ENCODE measurements at places on chromosomes 12 and 14.

GRCh38 chr12:53166837-53167236, 13.7 kb upstream of the ZNF740 start:
- DNase-seq: no peak

- DNase-seq: peak; percentile 62
Measured at GRCh38 chr12:65823513-65824375, 539 bp upstream of the HMGA2 start.

DNA sequence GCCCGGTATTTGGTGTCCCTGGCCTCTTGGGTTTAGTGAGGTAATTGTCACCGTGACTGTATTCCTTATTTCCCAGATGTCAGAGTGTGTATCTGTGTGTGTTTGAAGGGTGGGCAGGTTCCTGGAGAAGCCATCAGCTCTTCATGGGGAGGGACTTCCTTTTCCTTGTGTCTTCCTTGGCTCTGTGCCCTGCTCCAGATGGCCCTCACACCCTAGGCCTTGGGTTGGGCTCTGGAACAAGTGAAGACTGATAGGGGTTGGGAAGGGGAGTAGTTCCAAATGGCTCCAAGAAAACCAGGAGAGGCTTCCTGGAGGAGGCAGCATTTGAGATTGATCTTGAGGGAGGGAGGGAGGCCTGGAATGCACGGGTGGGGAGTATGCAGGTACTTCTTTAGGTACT, 43.8 kb upstream of the PRIMA1 start:
- no peak for DNase-seq

GRCh38 chr14:74368441-74368840, 20.2 kb downstream of the VRTN start:
- no peak for DNase-seq

DNA sequence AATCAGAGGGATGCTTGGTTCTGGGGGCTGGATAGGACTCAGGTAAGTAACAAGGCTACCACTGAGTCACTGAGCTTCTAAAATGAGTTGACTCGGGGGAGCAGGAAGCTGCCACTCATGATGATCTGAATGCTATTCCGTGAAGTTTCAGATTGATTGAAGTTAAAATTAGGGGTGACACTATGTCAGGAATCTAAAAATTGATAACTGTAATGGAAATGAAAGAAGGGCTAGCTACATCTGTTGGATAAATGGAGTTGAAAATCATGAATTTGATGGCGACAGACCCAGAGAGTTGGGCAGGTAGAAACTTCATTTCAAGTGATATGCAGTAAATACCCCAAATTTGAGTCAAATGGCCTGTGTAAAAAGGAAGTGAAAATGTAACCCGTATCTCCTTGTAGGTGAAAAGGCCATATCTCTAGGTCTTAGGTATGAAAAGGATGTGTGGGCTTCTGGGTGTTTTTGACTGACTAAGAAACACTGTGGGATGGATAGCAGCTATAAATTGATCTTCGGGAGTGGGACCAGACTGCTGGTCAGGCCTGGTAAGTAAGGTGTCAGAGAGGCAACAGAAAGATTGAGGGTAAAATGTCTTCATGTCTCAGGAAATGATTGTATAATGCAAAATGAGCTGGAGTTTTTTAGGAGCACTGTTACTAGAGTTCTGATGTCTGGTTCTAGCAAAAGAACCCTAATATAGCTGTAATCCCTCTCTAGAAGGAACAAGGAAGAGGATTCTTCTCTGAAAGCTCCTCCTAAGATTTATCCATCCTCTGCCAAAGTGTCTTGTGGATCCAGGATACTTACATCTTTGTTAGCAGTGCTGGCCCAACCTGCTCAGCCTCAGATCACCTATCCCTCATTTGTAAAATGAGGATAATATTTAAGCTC, 57.3 kb downstream of the DAD1 start:
- no peak for DNase-seq

DNA sequence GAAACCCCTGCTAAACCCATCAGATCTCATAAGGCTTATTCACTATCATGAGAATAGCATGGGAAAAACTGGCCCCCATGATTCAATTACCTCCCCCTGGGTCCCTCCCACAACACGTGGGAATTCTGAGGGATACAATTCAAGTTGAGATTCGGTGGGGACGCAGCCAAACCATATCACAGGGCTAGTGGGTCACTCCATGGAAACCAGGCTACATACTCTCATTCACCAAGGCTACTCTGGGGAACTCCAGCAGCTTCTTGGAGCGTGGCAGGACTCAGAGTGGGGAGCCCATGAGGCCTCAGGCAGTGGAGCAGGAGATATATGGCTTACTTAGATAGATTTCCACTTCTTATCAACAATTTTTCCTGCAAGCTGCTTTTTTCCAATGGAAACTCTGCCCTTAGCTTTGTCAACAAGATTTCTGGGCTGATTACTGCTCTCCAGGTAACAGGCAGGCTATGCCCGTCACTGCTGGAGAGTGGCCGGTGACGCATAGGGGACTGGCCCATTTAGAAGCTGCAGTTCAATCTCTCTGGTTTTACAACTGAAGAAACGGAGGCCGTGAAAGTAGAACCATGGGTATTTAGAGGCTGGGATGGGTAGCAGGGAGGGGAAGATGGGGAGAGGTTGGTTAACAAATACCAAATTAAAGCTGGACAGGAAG, 16.5 kb downstream of the VDR start:
- DNase-seq: no peak

Data from 8988T (cell line).